Stimulated activated CD4-positive, alpha-beta T cell treated with anti-CD3 and anti-CD28 coated beads, TNF-alpha, amount 100 ng/mL, for 1 hour (primary cell): ENCODE measurements at places on chromosomes 7 and 10.

- no peak for DNase-seq
Observed at GRCh38 chr7:38736138-38736537, 105.0 kb upstream of the AMPH start.

- DNase-seq, result no peak
Observed at GRCh38 chr10:122864901-122865300, 14.5 kb downstream of the FAM24B start.

GRCh38 chr7:108137993-108138392 is 7.8 kb upstream of the LAMB4 start:
- no peak for DNase-seq

GRCh38 chr10:131872011-131872826 is 28.6 kb upstream of the PPP2R2D start:
- DNase-seq, result no peak

GRCh38 chr7:18370633-18371032 is 124.9 kb upstream of the HDAC9 start:
- no peak for DNase-seq

DNA sequence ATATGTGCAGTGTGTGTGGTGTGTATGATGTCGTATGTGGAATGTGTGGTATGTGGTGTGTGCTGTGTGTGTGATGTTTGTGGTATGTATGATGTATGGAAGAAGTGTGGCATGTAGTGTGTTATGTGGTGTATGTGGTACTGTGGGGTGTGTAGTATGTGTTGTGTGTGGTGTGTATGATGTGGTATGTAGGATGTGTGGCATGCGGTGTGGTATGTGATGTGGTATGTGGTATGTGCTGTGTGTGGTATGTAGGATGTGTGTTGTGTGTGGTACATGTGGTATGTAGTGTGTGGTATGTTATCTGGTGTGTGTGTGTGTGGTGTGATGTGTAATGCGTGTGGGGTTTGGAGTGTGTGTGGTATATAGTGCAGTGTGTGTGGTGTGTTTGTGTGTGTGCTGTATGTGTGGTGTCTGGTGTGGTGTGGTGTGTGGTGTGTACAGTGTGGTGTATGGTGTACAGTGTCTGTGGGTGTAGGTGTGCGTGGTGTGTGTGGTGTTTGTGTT is 129.6 kb downstream of the ATP6V0E2 start:
- DNase-seq, result no peak

DNA sequence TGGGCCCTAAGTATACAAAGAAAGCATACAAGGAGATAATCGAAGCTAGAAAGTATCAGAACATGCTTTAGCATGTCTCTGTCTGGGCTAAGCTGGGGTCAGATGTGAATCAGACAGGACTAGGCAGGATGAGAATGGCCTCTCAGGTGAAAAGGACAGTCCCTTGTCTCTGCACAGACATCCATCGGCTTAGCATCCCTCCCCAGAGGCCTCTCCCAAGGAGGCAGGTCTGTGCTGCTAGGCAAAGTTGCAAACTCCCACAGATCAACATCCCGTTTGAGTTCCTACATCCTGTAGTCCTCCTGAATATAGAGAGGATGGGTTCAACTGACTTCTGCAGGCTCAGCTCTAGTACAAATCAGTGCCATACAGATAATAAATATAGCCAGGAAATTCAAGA is 24.5 kb downstream of the CHST15 start:
- no peak for DNase-seq

DNA sequence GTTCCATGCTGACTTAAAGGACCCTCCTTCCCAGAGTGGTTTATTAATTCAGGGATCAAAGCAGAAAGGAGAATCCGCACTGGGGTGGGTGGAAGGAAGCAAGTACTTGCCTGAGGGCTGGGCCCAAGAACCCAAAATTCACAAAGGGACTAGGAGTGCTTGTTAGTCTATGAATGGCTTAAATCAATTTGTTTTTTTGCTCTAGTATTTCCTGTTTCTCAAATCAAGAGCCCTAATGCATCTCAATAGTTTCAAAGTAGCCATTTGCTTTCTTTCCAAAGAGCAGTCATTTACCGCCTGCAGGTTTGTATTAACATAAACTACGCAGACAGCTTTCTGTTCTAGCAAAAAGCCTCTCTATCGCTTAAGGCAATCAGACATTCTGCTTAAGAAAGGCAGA is 44.2 kb upstream of the SLC35G1 start:
- DNase-seq, result no peak

GRCh38 chr10:113853578-113854012 is 287 bp downstream of the DCLRE1A start:
- no peak for DNase-seq

- no peak for DNase-seq
Observed at GRCh38 chr7:631291-631711, 95.2 kb upstream of the DNAAF5 start.

DNA sequence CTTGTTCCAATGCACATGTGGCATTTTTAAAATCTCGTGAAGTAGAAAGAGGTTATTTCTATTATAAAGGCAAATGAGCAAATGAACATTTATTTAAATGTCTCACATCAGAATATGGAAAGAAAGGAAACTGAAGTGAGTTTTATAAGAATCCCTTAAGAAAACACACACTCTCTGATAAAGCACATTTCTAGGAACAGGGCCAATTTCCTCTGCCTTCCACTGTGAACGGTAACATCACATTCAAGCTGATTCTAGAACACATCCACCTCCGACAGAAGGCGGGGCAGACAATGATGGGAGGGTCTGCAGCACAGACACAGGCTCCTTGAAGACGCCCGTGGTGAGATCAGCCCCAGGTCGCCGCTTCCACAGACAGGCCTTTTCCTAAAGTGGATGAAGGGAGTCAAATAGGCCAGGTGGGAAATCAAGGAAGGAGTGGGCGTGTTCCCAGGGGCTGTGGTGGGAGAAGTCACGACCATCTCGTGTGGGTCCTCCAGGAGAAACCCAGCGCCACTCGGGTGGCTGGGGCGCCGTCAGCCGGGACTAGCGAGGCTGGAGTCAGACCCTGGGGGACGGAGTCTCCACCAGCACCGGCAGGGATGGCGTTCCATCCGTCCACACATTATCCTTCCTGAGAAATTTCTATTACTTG is 31.1 kb downstream of the PITRM1 start:
- DNase-seq, result no peak

DNA sequence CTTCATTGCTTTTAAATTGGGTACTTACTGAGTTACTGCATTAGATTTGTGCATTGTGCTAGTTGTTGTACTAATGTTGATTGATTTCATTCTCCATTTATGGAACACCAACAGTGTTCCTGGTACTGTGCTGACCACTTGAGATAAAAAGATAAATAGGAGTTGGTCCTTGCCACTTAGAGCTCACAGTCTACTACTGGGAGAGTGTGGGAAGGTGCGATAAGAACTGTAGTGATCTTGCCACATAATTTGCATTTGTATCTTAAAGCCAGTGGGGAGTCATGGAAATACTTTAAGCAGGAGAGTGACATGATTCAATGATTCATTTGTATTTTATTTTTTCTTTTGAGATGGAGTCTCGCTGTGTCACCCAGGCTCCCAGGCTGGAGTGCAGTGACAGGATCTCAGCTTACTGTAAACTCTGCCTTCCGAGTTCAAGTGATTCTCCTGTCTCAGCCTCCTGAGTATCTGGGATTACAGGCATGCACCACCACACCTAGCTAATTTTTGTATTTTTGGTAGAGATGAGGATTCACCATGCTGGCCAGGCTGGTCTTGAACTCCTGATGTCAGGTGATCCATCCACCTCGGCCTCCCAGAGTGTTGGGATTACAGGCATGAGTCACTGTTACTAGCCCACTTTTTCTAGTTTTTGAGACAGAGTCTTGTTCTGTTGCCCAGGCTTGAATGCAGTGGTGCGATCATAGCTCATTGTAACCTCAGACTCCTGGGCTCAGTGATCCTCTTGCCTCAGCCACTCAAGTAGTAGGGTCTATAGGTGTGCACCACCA is 51.2 kb upstream of the TMEM248 start:
- no peak for DNase-seq

DNA sequence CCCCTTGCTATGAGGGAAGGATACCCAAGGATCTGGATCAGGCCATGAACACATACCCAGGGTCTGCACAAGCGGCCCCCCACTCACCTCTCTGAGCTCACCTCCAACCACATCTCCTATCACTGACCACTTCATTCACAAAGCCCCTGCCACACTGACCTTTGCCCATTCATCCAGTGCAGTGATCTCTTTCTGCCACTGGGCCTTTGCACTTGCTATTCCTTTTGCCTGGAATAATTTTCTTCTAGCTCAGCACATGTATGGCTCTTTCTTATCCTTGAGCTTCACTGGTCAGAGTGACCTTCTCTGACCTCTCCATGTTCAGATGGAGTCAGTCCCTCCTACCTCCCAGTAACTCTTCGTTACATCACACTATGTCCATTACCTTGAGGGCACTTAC is 48.3 kb downstream of the ADRA2A start:
- no peak for DNase-seq

GRCh38 chr10:95229724-95230627 is 35.9 kb downstream of the ACSM6 start:
- no peak for DNase-seq

DNA sequence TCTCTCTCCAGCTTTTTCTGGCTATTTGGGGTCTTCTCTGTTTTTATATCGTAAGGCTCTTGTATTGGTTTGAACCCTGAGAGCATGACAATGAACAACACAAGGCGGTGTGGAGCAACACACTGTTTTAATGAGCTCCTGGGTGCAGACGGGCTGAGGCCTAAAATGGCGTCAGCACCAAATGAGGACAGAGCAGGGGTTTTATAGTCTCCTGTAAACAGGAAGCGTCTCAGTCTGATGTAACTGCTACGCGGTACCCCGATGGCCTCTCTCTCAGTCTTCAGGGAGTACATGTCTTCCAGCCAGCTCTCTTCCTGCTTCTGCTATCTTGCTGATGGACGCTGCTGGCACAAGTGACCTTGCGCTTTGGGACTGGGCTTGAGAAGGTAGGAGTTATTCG is 95.9 kb upstream of the CCDC71L start:
- DNase-seq, result no peak

- no peak for DNase-seq
Observed at GRCh38 chr7:99594948-99595745, 2.9 kb upstream of the TMEM225B start.

DNA sequence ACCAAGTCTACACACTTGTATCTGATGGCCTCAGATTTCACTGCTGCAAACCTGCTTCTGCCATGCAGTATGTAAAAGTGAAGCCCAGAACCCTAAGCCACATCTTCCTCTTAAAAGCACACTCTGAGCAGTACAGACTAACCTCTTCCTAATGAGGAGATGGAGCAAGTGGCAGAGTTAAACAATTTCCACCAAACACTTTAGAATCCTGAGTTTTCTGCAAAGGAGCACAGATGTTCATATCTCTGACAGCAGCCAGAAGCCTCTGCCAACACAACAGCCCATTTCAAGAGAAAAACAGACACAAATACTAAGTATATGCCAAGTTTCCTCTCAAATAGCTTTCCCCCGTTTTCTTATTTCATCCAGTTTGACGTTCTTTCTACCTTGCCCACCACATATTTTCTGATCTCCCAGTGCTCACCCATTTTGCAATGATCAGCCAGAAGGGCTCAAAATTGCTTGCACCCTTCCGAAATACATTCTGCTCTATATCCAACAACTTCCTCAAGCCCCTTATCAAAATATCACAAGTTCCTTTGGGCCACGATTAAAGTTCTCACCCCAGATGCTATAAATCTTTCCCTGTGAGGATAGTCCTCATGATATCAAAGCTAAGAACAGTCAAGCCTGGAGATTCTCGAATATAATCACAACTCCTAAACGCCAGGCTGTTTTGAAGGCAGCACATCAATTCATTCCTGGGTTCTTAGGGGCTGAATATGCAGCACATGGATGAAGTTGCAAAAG is 27.5 kb downstream of the ELMO1 start:
- DNase-seq, result no peak
